ENCODE measurements at places on chromosomes 11 and 22. TPM values are rescaled to one million over a fixed set of nuclear protein-coding genes. Genes with fewer than 3 reads are reported as not detected.

GSTT2 gene
- not detected for total RNA-seq

SELENOM gene
- total RNA-seq = 36.8 TPM

GGT5 gene
- total RNA-seq = 0.12 TPM

SLC5A4 gene
- not detected for total RNA-seq

DNA sequence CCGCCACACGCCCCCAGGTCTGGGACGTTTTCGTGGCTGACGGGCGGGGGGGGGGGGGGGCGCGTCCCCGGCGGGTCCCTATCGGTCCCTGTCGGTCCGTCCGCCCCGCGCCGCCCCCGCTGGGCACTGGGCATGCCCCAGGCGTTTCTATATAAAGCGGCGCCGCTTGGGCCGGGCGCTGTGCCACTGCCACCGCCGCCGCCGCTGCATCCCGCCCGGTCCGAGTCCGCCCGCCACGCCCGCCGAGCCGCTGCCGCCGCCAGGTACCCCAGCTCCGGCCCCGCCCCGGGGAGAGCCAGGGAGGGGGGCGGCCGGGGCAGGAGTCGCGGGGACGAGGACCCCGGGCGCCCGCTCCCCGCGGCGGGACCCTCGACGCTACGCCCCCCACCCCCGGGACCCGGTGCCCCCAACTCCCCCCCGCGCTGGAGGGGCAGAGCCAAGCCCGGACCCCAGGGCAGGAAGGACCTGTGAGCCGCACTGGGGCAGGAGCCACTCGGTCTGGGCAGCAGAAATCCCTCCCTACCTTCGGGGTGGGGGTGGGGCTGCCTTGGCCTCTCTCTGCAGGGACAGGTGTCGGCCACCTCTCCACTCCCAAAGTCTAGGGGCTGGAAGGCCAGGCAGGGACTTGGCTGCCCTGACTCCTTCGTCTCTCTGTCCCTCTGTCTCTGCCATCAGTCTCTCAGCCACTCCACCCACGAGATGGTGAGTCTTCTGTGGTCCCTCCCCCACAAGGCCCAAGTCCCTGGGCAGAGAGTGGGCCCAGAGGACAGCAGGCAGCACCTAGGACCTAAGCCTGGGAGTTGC lies at the start of gene CARNS1:
TSS of gene CARNS1 (plus strand) at position 178 of the 804 bp plus-strand sequence. CDS start at position 700, 522 bp downstream.
- peaks cover 6% of the 10 kb centered on the region for H3K4me1 ChIP-seq
- no peaks in the 10 kb centered on the region for H3K27me3 ChIP-seq
- H3K27ac ChIP-seq = no peak within 1 kb of the TSS

DNA sequence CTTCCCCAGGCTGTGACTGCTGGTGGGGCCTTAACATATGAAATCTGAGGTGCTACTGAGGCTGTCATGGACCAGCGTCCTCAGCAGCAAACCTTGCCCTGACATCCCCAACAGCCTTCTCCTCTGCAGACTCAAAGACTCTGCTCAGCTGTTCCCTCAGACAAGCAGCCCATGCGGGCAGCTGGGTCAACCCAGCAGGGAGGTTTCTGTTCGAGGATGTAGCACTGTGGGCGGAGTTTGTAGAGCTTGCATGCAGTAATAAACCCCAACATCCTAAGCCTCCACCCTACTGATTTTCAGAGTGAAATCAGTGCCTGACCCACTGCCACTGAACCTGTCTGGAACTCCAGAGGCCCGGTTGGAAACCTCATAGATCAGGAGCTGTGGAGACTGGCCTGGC lies 88.8 kb upstream of the XKR3 start:
- no peak overlapping the region for H3K4me3 ChIP-seq
- H3K27me3 ChIP-seq = no peaks in the 10 kb centered on the region
- H3K36me3 ChIP-seq = no peaks in the 10 kb centered on the region
- H3K4me1 ChIP-seq = no peaks in the 10 kb centered on the region

GRCh38 chr11:61567286-61568061 lies 13.4 kb downstream of the SYT7 start:
- H3K27me3 ChIP-seq = no peaks in the 10 kb centered on the region
- H3K36me3 ChIP-seq = no peaks in the 10 kb centered on the region
- no peak overlapping the region for H3K27ac ChIP-seq
- peak; percentile 81 for DNase-seq
- no peaks in the 10 kb centered on the region for H3K4me1 ChIP-seq
- no peak overlapping the region for H3K4me3 ChIP-seq

- H3K4me1 ChIP-seq = no peaks in the 10 kb centered on the region
- DNase-seq = no peak
- H3K4me3 ChIP-seq = no peak overlapping the region
- H3K27ac ChIP-seq = no peak overlapping the region
- peaks cover 13% of the 10 kb centered on the region for H3K27me3 ChIP-seq
Observed at GRCh38 chr11:7635137-7635536, 38.2 kb downstream of the CYB5R2 start.

GRCh38 chr11:106070606-106071005 lies 6.5 kb downstream of the KBTBD3 start:
- no peak overlapping the region for H3K4me3 ChIP-seq
- no peak overlapping the region for H3K27ac ChIP-seq
- H3K4me1 ChIP-seq = no peaks in the 10 kb centered on the region
- no peaks in the 10 kb centered on the region for H3K36me3 ChIP-seq
- no peaks in the 10 kb centered on the region for H3K27me3 ChIP-seq
- no peak for DNase-seq
